ENCODE measurements at places on chromosomes 7 and 10. TPM values are rescaled to one million over a fixed set of nuclear protein-coding genes. Genes with fewer than 3 reads are reported as not detected.

The ICA1 gene
- polyA plus RNA-seq: 38.2 TPM

The FFAR4 gene
- polyA plus RNA-seq: not detected

The NXPH1 gene
- polyA plus RNA-seq: 0.25 TPM

The OLAH gene
- polyA plus RNA-seq: 0.96 TPM

The AKR1C2 gene
- 8.5 TPM for polyA plus RNA-seq

The SUMF2 gene
- 153 TPM for polyA plus RNA-seq

The GNAI1 gene
- 112 TPM for polyA plus RNA-seq

The RBM20 gene
- polyA plus RNA-seq: 5.3 TPM

The AKR1C3 gene
- polyA plus RNA-seq: 64.0 TPM
